NCI-H1105 treated with DMSO at 0.1 percent for 48 hours (cell line): ENCODE measurements at places on chromosomes 12 and 14.

- DNase-seq: no peak
These were observed 76.0 kb downstream of the PAWR start for GRCh38 chr12:79614730-79615129.

DNA sequence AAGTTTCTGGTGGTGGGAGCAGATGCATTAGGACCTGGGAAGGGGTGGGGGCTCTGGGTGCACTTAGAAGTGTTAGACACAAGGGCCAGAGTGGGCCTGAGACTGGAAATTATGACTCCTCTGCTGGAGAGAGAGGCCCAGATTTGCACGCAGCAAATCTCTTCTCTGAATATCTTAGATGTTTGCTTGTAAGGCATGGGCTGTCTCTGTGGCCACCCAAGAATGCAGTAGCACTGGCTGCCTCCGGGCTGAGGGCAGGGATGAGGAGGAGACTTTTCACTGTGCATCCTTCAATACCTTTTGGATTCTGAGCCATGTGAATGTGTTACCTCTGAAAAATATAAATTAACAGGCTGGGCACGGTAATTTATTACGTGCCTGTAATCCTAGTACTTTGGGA lies 14.0 kb upstream of the RABGGTA start:
- no peak for DNase-seq

DNA sequence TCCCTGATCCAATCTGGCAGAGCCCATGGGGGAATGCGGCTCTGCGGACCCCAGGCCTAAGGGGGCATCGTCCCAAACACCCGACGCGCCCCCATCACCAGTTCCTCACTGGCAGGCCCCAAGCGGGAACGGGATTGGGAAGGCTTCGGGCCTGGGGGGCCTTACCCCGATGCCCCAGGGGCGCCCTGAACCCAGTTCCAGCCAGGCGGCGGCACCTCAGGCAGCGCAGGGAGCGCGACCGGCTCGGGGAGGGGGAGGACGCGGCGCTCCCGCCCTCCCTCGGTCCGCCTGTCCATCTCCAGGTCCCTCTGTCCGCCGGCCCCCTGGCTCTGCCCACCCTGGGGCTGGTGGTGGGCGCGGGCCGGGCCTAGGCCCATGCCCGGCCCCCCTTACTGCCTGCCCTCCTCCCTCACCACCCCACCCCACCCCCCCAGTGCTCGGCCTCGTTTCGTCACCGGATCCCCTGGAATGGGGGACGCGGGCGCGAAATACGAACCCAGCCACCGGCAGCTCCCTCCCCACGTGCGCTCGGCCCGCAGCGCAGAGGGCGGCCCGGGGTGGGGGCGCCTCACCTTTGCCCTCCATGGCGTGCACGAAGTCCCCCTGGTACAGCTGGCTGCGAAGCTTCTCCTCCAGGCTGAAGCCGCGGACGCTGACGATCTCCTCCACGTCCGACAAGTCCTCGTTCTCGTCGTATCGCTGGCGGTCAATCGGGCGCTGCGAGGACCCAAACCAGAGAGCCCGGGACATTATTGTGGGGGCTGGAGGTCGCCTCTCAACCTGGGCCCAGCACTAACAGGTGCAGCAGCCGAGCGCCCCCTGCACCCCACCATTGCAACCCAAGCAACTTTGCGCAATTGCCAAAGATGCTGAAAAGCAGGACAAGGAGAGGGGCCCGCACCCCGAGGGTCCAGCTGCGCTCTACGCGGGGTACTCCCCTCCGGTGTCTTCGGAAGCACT lies 2.3 kb downstream of the KDM2B start:
- DNase-seq: no peak

GRCh38 chr12:89678225-89678624 lies 30.4 kb downstream of the ATP2B1 start:
- DNase-seq: peak; percentile 43

DNA sequence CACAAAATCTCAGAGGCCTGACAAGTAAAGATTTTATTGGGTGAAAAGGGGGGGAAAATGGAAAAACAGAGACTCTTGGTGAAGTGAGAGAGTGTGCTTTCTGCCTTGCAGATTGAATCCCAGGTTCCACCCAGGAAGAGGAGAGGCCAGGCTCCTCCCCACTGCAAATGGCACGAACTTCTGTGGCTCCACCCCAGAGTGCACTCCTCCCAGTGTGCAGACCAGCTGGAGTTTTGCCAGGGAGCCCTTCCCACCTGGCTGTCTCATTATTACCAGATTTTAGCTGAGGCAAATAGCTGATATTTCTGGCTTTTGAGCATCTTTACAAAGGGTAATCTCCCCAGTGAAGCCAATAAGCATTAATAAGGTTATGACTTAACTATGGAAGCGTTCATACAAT lies 51.9 kb downstream of the TESPA1 start:
- peak; percentile 39 for DNase-seq

GRCh38 chr14:90815572-90815821 lies 733 bp downstream of the TTC7B start:
- DNase-seq: no peak

DNA sequence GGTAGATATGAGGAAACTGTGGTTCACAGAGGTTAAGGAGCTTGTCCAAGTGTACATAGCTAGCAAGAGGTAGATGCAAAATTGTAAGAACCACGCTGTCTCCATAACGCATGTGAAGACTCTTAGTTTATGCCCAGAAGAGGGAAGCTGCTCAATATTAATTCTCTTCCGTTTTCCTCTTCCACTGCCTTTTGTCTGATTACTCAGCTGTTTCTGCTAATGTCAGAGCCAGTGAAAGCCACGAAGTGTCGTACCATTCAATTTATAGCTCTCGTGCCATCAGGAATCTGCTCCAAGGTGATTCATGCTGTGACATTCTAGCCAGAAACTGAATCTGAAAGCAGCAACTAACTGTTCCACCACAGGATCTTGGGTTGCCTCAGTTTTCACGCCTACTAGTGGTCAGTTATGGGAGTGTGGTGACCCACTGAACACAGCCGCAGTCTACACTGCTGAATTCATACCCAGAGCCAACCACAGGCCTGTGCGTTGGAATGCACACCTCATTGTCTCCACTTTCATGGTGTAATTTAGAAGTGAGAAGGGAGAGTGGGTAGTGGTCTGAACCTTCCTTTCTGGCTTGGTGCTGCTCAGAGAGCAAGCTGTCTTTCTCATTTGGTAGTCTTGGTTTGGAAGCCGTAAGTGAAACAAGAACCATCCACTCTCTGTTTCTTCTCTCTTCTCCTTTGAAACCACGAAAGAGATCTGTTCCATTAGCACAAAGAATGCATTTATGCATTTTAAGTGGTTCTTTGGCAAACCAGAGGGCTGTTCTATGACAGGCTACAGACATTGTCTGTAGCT lies 74.2 kb upstream of the NAP1L1 start:
- no peak for DNase-seq

- DNase-seq: no peak
These were observed 24.0 kb downstream of the SSH1 start for GRCh38 chr12:108833355-108833733.

DNA sequence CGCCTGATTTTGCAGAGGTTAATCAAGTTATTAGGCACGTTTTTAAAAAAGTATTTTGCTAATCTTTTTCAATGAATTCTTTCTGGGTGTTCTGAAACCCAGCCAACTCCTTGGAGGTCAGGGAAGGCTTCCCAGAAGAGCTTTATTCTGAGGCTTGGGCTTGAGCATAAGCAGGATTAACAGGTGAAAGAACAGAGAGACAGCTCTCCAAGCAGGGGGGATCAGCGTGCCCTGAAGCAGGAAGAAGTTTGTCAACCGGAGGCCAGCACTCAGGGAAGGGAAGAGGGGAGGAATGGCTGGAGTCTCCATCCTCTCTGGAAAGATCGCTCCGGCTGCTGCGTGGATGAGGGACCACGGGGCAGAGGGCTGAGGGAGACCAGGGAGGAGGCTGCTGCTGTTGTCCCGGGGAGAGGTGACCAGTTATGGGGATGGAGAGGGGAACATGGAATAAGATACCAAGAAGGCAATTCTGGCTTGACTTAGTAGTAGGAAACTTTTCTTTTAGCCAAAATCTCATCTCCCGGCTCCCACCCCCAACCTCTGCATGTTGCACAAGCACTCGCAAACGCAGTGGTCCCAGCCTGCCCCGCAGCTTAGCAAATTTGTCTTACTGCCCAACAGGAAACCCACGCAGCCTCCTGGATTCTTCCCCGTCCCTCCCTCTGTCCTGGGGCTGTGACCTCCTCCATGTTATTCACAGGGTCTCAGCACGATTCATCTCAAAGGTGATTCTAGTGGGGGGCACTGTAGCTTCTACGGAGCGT lies 1.1 kb upstream of the SSH1 start:
- peak; percentile 9 for DNase-seq

GRCh38 chr14:28163897-28164296 lies 602.7 kb upstream of the FOXG1 start:
- DNase-seq: no peak
